Uterus (tissue), 4 donors: ENCODE measurements at places on chromosomes 2 and 18. TPM values are rescaled to one million over a fixed set of nuclear protein-coding genes. Genes with fewer than 3 reads are reported as not detected.

DNA sequence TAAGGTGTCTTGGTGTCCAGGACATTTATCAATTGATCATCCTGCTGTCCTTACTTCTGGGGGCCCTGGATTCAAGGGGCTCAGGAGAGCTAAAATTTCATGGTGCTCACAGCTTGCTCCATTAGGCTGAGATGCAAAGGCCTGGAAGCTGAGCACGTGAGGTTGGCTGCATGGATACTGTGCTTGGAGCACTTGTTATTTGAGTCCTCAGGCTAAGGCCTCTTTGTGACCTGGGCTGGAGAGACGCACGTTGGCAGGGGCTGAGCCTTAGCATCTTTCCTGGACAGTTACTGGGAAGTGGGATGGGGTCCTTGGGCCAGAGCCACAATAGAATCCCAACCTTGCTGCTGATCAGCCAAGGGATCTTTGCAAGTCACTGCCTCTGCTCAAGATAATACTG lies 151.2 kb upstream of the HS6ST1 start:
- no peak overlapping the region for H3K4me3 ChIP-seq
- no peaks in the 10 kb centered on the region for H3K27me3 ChIP-seq
- no peaks in the 10 kb centered on the region for H3K36me3 ChIP-seq
- no peaks in the 10 kb centered on the region for H3K4me1 ChIP-seq

DNA sequence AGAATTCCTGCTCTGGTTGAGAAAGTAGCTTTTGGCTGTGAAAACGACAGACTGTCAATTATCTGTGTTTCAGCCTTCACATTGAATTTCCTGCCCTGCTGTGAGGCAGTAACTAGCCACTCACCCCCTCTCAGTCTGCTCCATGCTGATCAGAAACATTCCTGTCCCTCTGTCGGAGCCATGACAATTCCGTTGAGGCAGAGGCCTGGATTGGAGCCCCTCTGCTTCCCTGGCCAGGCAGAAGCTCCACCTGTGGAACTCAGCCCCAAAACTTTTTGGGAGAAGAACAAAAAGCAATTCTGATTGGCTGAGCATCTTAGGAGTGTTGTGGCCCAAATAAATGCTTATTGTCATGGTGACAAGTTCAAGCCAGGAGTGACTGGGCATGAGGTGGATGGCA lies 60.0 kb downstream of the APOB start:
- H3K36me3 ChIP-seq: no peaks in the 10 kb centered on the region
- H3K27ac ChIP-seq: no peak overlapping the region
- no peak for DNase-seq
- no peaks in the 10 kb centered on the region for H3K4me1 ChIP-seq

- H3K27me3 ChIP-seq: no peaks in the 10 kb centered on the region
- H3K4me3 ChIP-seq: peak overlapping the region; percentile 56
- H3K4me1 ChIP-seq: peaks cover 3% of the 10 kb centered on the region
- H3K36me3 ChIP-seq: no peaks in the 10 kb centered on the region
- no peak for DNase-seq
These were observed 2.9 kb downstream of the RND3 start for GRCh38 chr2:150484461-150485021.

The DNER gene
- total RNA-seq: 6.2 TPM
